Activated CD4-positive, alpha-beta T cell treated with anti-CD3 and anti-CD28 coated beads, Interleukin-2, amount 50 U/mL, for 16 hours (primary cell): ENCODE measurements at places on chromosomes 7 and 10.

- DNase-seq = no peak
Observed at GRCh38 chr7:143906151-143906550, 4.2 kb upstream of the TCAF1 start.

GRCh38 chr7:31864646-31865045 lies 177.6 kb downstream of the PPP1R17 start:
- no peak for DNase-seq

GRCh38 chr10:71582019-71582418 lies 137.6 kb downstream of the C10orf105 start:
- no peak for DNase-seq

DNA sequence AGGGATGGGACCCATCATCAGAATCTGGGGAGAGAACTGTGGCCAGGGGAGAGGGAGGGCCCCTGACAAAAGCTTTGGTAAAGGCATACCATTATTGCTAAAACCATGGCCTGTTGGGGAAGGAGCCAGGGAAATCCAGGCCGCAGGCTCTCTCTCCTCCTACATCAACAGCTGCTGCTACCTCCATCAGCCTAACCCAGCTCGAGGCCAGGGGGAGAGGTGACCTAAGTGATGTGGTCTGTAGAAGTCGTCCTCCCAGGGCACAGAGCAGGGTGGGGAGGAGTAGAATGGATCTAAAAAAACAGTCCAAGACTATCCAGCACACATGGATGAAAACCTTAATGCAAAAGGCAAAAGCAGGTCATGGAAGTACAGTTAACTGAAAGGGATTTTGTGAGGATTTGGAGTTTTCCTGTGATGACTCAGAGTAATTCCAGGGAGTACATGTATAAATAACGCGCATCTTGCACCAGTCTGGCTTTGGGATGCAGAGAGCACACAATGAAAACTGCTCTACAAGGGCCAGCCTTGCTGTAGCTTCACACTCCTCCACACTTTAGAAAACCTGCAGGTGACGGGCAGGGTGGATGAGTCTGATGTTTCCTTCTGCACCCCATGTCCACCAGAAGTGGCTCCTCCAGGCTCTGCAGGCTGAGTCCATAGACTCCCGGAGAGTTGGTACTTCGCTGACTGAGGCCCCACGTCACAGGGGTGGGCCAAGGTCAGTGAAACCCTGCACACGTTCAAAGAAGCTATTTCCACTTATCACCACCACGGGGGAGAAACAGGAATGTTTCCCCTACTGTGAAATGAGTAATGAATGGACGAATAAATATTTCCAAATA lies 38.5 kb upstream of the MSMB start:
- no peak for DNase-seq

GRCh38 chr7:87831097-87831496 lies 45.1 kb downstream of the SLC25A40 start:
- no peak for DNase-seq

DNA sequence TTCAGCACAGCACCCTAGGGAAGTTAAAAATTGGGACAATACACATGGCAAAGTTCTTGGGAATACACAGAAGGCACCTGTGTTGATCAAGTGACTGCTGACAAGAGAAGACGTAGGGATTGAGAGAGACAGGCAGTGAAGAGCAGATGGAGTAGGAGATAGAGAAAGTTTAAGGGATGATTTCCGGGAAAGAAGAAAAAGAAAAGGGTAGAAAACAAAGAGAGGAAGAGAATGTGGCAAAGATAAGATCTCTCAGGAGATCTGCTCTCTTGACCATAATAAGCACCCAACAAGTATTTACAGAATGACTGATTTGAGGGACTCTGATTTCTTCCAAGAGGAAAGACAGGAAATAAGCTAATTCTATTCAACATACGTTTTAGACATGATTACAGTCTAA lies 15.1 kb upstream of the RALA start:
- no peak for DNase-seq

- DNase-seq = no peak
Observed at GRCh38 chr7:23980081-23980480, 270.1 kb downstream of the STK31 start.

DNA sequence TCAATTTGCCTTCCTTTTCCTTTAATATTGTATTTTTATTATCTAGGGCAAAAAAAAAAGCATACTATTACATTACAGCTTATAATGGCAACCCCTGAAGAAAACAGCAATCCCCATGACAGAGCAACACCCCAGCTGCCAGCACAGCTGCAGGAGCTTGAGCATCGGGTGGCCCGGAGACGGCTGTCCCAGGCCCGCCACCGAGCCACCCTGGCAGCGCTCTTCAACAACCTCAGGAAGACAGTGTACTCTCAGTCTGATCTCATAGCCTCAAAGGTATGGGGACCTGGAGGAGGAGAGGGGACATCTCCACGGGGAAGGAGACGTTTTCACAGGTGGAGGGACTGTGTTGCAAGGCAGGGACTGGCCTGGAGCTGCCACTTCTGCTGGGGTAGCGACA lies 6.8 kb downstream of the STRA8 start:
- no peak for DNase-seq

DNA sequence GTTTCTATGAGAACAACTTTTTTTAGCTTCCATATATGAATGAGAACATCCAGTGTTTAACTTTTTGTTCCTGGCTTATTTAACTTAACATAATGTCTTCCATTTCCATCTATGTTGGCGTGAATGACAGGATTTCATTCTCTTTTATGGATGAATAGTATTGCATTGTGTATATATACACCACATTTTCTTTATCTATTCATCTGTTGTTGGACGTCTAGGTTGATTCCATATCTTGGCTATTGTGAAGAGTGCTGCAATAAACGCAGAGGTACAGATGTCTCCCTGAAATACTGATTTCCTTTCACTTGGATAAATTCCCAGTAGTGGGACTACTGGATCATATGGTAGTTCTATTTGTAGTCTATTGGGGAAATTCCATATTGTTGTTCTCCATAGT lies 44.3 kb upstream of the MAGI2 start:
- DNase-seq = no peak

DNA sequence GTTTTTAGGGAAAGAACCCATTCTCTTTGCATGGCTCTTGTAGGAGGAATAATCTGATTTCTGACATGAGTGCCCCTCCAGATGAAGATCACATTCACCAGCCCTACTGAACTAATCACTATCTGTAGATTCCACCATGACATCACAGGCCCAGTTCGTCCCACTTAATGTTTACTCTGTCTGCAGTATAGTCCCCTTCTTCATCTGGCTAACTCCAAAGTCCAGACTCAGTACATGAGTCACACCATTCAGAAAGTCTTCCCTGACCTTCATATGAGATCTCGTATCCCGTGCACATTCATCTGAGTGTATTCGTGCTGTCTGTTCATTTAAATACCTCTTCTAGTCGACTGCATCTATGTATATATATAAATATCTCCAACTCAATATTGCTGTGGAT lies 366.5 kb upstream of the AKR1E2 start:
- no peak for DNase-seq

GRCh38 chr7:143049362-143049761 lies 2.8 kb upstream of the OR6V1 start:
- DNase-seq = no peak

- DNase-seq = no peak
Observed at GRCh38 chr7:77320714-77321113, 95.4 kb downstream of the GSAP start.

DNA sequence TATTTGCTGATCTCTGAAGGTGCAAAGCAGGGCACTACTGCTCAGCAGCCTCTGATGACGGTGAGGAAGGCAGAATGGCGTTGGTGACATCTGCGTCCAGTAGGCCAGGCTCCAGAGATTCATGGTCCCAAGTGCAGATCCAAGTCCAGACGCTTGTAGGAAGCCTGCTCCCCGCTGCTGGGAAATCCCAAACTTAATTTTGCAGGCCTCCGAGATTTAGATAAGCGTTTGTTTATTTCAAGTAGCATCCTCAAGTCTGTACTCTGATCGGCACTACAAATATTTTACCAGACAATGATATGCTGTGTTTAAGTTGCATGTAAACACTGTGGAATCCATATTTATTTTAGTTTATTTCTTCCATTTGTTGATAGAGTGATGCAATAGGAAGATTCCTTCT lies 244.9 kb upstream of the KLF6 start:
- DNase-seq = no peak

- no peak for DNase-seq
Observed at GRCh38 chr10:33421789-33422462, 87.5 kb upstream of the NRP1 start.

GRCh38 chr7:12322903-12323300 lies 80.8 kb downstream of the VWDE start:
- peak; percentile 35 for DNase-seq

- no peak for DNase-seq
Observed at GRCh38 chr7:115013886-115014285, 92.0 kb downstream of the MDFIC start.

GRCh38 chr7:6578114-6579084 lies 1.1 kb downstream of the ZDHHC4 start:
- no peak for DNase-seq

GRCh38 chr10:71921324-71922027 lies 42.7 kb upstream of the CHST3 start:
- DNase-seq = no peak

GRCh38 chr7:92925876-92926696 lies 89.7 kb upstream of the CDK6 start:
- DNase-seq = no peak

- DNase-seq = no peak
Observed at GRCh38 chr10:99330347-99330924, 1.3 kb downstream of the CNNM1 start.

- peak; percentile 92 for DNase-seq
Observed at GRCh38 chr10:8130973-8131911, 76.8 kb downstream of the GATA3 start.

GRCh38 chr10:45241865-45242520 lies 73.4 kb downstream of the OR13A1 start:
- no peak for DNase-seq

- DNase-seq = no peak
Observed at GRCh38 chr7:123754271-123754871, 5.6 kb upstream of the WASL start.

- no peak for DNase-seq
Observed at GRCh38 chr7:104793066-104793465, 220.9 kb upstream of the KMT2E start.

- no peak for DNase-seq
Observed at GRCh38 chr7:4343272-4344247, 338.5 kb upstream of the FOXK1 start.

- no peak for DNase-seq
Observed at GRCh38 chr10:110402077-110402416, 95.7 kb upstream of the DUSP5 start.

- DNase-seq = no peak
Observed at GRCh38 chr10:76881477-76882220, 756.0 kb downstream of the KCNMA1 start.

DNA sequence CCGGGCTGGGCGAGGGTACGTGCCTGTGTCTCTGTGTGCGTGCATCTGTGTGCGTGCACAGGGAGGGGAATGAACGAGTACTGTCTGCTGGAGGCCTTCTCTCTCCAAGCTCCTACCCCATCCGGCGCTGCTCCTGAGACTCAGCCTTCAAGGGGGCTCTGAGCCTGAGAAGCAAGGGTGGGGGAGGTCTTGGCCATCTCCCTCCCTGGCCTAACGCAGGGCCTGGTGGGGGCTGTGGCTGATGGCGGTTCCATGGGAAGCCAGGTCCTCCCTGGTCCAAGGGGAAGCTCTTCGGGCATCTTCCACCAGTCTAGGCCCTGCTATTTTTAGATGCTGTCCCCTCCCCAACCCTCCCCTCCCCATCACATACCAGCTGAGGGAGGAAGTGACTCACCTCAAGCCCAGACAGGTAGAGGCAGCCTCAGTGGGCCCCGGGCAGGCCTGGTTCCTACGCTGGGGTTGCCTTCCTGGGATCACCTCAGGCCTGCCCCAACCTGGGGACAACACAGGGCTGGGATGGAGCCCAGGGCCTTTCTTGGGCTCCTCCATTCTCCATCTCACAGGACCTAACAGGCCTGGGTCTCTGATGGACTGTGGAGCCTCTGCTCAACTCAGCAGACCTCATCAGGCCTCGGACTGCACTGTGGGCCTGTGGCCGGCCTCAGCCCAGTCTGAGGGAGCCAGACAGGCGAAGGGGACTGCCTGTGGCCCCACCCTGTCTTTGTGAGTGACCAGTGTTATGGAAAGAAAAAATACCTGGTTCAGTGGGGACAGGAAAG lies 32.2 kb downstream of the DNAJB12 start:
- peak; percentile 54 for DNase-seq

DNA sequence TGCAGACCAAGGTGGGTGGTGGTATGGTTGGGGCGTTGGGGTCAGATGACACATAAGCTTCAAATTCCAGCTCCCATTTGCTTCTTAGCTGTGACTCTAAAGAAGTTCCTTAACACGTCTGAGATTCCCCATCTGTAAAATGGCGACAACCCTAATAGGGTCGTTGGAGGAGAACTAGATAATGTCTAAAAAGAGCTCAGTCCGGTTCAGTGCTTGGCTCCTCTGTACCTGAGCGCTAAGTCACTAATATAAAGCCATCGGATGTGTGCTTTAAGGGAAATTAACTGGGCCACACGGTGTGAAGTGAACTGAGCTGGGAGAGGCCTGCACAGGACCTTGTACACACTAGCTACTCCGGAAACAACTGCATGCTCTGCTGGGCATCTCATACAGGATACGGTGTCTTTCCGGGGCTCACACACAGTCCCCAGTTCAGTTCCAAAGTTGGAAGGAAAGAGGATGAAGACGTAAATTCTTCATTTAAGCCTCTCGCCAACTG lies 476 bp upstream of the ZFYVE27 start:
- no peak for DNase-seq

- DNase-seq = no peak
Observed at GRCh38 chr7:3274131-3274530, 26.9 kb upstream of the SDK1 start.
